ENCODE measurements at places on chromosomes 7 and 10. TPM values are rescaled to one million over a fixed set of nuclear protein-coding genes. Genes with fewer than 3 reads are reported as not detected.
A peak's percentile ranks its signal among the peaks of the same experiment; 100 is the strongest.

- DNase-seq: no peak
Observed at GRCh38 chr7:99837649-99838361, 10.0 kb downstream of the CYP3A43 start.

GRCh38 chr7:35411331-35411730 is 157.4 kb upstream of the TBX20 start:
- no peak for DNase-seq

DNA sequence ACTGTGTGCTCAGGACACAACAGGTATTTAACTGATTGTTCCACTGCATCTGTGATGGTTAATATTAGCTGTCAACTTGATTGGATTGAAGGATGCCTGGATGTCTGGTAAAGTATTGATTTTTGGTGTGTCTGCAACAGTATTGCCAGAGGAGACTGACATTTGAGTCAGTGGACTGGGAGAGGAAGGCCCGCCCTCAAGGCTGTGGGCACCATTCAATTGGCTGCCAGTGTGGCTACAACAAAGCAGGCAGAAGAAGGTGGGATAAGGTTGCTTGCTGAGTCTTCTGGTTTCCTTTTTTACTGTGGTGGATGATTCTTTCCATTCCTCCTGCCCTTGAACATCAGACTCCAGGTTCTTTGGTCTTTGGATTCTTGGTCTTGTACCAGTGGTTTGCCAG is 137.1 kb upstream of the FAM13C start:
- no peak for DNase-seq

The TAS2R41 gene
- not detected for total RNA-seq

The HOXA13 gene
- not detected for total RNA-seq

The SIRT1 gene
- 9.5 TPM for total RNA-seq

GRCh38 chr10:73744664-73744975 is 448 bp downstream of the SEC24C start:
- no peak for DNase-seq

- no peak for DNase-seq
Observed at GRCh38 chr10:34151931-34152330, 663.2 kb downstream of the PARD3 start.

GRCh38 chr7:133319842-133320241 is 67.0 kb downstream of the EXOC4 start:
- no peak for DNase-seq

The ELAPOR2 gene
- total RNA-seq: 61.3 TPM

GRCh38 chr7:123580406-123581161 is 21.0 kb upstream of the ASB15 start:
- DNase-seq: no peak

DNA sequence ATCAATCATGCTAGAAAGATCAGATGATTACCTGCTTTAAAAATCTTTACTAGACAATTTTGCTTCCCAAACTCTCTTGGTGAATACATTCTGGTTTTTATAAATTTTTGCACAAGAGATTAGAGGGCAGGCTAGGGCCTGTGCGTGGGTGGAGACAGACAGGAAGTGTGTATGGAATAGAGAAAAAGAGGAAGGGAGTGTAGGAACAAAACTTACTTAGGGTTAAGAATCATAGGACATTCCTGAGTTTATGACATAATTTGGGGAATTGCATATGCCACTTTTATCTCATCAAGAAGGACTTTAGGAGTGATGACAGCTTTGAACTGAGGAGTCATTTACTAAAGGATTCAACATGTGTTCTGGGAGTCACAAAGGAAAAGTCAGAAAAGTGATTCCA is 31.3 kb downstream of the LAMB1 start:
- no peak for DNase-seq

The SPAM1 gene
- total RNA-seq: not detected

DNA sequence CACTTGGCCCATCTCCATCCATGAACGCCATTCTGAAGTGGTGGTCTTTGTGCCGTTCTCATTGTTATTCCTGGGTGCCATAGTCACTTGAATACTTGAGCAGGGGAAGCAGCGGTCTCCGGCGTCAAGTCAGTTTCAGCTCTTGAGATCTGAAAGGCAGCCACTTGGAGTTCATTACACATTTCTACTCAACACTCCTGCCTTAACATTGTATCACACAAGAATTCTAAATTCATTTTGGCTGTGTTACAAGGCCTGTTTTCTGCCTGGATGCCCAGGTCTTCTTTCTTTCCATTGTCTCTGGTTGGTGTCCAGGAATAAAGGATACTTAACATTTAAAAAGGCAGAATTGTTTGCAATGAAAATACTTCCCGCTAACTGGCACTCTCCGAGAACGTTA is 69.0 kb upstream of the RAB11FIP2 start:
- DNase-seq: no peak

DNA sequence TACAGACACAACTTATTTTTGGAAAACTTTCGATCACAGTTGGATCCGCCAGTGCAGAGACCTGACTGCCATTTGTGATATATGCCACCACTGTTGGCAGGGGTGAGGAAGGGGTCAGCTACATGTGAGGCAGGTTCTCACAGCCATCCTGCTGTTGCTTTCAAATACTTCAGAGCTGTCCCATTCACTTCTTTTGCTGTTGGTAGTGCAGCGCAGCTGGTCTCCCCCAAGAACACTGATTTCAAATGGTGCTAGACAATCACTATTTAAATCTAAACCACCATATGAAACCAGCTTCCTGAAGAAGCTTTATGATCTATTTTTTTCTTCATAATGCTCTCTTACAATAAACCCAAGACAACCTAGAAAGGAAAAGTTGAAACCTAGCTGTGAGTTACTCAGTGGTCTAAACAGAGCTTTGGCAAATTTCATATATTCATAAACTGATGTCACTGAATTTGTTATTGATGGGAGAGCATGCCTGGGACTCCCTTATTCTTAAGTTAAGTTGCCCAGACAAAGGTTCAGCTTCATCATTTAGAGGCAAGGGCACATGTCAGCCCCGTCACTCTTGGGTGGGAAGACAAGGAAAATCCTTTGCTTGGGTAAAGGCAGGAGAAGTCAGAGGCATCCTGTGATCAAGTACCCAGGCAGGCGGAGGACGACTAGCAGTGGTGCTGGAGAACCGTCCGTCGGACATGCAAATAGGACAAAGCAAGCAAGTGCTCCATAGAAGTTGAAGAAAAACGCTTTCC is 143.4 kb upstream of the KLF14 start:
- DNase-seq: no peak

The NEURL1 gene
- total RNA-seq: 0.47 TPM

- DNase-seq: no peak
Observed at GRCh38 chr10:123417414-123417813, 248.7 kb upstream of the GPR26 start.

DNA sequence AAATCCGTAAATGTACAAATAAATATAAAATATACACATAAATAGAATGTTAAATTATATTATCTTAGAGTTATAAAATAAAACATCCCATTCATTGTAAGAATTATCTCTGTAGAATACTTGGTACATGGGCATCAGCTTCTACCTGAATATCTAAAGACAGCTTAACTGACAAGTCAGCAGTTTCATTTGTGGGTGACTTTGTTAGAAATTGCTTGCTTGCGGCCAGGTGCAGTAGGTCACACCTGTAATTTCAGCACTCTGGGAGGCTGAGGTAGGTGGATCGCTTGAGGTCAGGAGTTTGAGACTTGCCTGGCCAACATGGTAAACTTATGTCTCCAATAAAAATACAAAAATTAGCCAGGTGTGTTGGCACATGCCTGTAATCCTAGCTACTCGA is 14.6 kb downstream of the PCGF6 start:
- DNase-seq: no peak

DNA sequence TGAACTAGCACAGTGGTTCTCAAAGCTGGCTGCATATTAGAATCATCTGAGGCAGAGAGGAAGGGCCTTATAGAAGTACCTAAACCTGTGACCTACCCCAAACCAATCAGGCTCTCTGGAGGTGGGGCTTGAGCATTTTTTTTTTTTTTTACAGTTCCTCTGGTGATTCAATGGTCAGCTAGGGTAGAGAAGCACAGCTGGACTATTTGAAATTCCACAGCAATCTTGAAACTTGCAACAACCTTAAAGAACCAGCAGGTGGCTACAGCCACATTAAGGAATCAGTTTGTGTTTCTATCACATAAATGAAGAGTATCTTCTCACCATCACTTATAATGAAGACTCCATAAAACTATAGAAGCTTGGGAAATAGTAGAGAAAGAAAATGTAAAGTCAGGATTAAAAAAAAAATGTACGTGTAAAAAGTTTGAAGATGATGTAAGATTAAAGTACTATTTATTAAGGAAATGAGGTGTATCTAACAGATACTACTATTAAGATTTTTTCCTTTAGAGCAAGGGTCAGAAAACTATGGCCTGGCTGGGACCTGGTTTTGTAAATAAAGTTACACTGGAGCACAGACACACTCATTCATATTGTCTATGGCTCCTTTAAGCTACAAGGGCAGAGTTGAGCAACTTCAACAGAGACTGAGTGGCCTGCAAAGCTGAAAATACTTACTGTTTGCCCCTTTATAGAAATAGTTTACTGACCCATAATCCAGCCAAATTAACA is 3.8 kb downstream of the RTKN2 start:
- peak; percentile 63 for DNase-seq

The THSD7A gene
- 31.6 TPM for total RNA-seq

The ZNF365 gene
- total RNA-seq: 0.58 TPM

DNA sequence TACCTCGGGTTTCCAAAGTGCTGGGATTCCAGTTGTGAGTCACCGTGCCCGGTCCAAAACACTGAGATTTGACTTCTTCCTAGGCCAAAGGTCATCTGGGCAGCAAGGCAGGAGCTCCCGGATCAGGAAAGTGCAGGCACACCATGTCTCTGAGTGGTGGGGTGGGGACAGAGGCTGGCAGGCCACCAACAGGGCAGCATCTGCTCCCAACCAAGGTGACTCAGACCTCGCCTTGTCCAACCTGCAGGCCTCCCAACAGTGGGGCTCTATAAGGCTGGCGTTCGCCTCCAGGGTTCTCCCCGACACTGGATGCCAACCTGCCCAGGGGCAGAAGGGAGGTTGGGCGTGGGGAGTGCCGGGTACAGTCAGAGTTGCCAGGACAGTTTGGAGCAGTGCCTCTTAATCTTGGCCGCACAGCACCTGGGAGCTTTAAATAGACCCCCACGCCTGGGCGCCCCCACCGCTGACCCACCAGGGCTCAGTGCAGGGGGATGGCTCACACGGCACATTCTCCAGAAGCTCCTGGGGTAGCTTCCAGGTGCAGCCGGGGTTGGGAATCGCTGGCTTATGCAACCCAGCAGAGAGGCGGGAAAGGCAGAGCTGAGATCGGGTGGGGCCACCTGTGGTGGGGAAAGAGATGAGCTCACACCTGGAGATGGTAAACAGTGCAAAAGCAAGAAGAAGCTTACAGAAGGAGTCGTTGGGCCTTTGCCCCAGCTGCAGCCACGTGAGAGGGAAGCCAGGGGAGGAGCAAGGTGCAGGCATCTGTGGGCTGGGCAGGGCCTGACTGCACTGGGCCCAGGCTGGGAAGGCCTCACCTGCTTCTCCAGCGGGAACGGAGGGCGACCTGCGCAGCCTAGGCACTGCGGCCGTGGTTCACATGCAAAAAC is 10.9 kb downstream of the CALML5 start:
- no peak for DNase-seq

DNA sequence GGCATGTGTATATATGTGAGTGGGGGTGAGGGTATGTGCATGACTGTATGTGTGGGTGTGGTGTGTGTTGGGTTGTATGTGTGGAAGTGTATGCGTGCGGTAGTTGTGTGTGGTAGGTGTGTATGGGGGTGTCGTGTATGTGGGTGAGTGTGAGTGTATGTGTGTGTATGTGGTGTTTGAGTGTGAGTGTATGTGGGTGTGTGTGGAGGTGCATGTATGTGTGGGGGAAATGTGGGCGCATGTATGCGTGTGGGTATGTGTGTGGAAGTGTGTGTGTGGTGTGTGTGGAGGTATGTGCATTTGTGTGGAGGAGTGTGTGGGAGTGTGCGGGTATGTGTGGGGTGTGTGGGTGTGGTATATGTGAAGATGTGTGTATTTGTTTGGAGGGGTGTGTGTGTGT is 269.5 kb downstream of the GPR158 start:
- DNase-seq: no peak

Measured in glomerular endothelial cell (primary cell).